ENCODE measurements at places on chromosomes 11 and 22.

- DNase-seq: no peak
Measured at GRCh38 chr11:109731451-109731850, 309.5 kb downstream of the C11orf87 start.

GRCh38 chr22:46242076-46242475, 8.0 kb downstream of the CDPF1 start:
- DNase-seq: no peak

DNA sequence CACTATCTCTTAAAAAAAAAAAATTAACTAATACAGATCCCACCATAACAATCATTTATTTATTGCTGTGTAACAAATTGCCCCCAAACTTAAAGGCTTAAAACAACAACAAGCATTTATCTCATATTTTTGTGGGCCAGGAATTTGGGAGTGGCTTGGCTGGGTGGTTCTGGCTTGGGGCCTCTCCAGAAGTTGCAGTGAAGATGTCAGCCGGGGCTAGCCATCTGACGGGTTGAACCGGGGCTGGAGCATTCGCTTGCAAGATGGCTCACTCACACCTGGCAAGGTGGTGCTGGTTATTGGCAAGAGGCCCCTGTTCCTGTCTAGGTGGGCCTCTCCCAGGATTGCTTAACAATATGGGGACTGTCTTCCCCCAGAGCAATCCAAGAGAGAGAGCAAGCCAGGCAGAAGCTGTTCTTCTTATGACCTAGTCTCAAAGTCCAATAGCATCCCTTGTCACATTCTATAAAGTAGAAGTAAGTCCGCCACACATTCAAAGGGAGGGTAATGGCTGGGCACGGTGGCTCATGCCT, 29.5 kb downstream of the ACO2 start:
- DNase-seq: no peak

GRCh38 chr11:44950031-44950624, 555 bp downstream of the TP53I11 start:
- DNase-seq: peak; percentile 29

- DNase-seq: no peak
Measured at GRCh38 chr11:31262761-31263160, 106.8 kb downstream of the DCDC1 start.

- no peak for DNase-seq
Measured at GRCh38 chr11:128701086-128701485, 7.2 kb downstream of the FLI1 start.

- DNase-seq: no peak
Measured at GRCh38 chr11:67024410-67024809, 1.5 kb downstream of the SYT12 start.

- no peak for DNase-seq
Measured at GRCh38 chr11:958101-958500, 32.4 kb downstream of the AP2A2 start.

DNA sequence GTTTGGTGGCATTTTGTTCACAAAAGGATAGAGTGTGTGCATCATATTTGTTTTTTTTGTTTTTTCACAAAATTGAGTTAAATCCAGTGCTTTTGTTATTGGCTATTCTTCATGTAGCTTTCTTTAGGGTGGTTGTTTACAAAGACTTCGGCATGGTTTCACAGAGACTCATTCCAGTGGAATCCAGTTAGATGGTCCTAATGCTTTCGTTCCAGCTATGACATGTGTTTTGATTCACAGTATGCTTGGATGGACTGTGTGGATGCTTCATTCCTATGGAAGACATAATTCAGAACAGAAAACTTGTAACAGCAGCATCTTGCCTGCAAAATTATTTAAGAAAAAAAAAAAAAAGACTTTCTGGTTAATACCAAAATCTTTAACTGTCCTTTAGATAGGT, 97.9 kb downstream of the PDHX start:
- DNase-seq: no peak

DNA sequence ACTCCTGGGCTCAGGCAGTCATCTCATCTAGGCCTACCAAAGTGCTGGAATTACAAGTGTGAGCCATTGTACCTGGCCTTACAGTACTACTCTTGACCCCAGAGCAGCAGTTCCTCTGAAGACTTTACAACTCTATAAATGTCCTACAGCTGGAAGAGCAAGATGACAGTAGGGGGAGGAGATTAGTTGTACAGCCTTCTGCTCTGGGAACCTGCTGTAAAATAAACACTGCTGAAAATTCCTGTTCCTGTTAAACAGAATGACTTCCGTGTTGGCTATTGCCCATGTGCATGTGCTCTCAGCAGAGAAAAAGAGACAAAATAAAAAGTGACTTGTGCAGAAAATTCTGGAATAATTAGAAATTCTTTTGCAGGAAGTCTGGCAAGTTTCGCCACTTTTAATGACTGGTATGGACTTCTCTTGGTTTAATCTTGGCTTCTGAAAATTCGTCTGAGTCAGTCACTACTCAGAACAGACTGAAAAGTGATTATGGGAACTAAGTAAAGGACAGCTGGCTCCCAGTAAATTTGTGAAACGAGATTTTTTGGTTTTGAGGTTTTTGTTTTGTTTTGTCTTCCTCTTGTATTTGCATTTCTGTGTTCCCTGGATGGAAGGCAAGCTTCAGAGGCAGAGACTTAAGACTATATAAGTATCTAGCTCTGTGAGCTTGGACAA, 955.7 kb downstream of the DLG2 start:
- DNase-seq: no peak

GRCh38 chr11:9264316-9265210, 587 bp downstream of the DENND5A start:
- DNase-seq: peak; percentile 42

DNA sequence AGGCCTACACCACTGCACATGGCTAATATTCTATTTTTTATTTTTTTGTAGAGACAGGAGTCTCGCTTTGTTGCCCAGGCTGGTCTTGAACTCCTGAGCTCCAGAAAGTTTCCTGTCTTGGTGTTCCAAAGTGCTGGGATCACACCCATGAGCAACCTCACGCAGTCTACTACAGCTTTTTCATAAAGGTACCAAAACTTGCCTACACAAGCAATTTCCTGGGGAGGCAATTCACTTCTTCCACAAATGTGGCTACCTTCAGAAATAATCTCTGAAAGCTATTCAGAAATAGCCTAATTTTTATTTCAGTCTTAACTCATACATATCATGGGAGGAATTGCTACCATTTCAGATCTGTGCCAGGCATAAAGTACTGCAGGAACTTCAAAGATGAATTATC, 11.4 kb downstream of the SLC35F2 start:
- DNase-seq: no peak

GRCh38 chr11:75714211-75714610, 3.4 kb upstream of the MOGAT2 start:
- peak; percentile 16 for DNase-seq

- no peak for DNase-seq
Measured at GRCh38 chr22:27576815-27577573, 224.6 kb downstream of the MN1 start.

Measured in DMS79 treated with DMSO at 0.1 percent for 48 hours (cell line).